ENCODE measurements at places on chromosomes 2 and 18. TPM values are rescaled to one million over a fixed set of nuclear protein-coding genes. Genes with fewer than 3 reads are reported as not detected.

TCF23 gene
- total RNA-seq: not detected

NCL gene
- 154 TPM for total RNA-seq

MTHFD2 gene
- 60.1 TPM for total RNA-seq

TMEM17 gene
- 2.5 TPM for total RNA-seq

DNA sequence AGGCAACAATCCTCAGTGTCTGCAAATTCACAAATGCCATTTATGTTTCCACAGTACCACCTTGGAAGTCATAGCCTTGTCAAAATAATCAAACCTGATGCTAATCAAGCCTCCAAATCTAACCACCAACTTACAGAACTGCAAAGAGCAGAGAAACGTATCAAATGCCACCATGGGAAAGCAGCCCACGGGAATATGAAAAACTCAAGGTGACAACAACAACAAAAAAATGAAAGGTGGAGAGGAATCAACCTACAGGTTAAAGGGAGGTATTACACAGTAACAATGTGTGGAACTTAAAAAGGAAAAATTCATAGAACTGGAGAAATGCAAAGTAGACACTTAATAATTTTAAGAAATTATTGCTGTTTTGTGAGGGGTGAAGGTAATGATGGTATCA lies 46.7 kb downstream of the CD226 start:
- no peak for DNase-seq

DNA sequence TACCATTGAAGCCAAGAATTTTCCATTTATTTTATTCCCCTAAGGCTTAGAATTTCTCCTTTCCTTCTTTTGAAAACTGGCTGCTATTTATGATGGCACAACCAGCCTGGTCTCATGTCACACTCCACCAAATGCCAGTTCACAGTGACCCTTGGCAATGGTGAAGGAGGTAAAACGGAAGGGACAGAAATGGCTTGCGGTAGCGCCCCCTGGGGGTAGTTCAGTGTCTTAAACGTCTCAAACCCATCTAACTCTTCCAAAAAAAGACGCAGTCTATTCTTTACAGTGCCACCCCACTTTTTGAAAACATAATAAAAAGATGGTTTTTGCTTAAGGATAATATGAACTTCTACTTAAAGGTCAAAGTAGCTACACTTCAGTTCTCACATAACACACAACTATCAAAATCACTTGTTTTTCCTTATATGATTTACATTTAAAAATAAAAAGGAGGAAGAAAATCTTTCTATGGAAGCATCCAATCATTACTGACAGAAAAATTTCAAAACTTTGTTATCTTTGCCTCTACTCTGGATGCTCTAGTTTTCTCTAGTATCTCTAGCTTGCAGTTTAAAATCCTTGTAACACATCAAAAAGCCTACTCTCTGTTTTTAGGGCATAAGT lies 28.0 kb downstream of the PNO1 start:
- peak; percentile 49 for DNase-seq

GAL3ST2 gene
- not detected for total RNA-seq

DNA sequence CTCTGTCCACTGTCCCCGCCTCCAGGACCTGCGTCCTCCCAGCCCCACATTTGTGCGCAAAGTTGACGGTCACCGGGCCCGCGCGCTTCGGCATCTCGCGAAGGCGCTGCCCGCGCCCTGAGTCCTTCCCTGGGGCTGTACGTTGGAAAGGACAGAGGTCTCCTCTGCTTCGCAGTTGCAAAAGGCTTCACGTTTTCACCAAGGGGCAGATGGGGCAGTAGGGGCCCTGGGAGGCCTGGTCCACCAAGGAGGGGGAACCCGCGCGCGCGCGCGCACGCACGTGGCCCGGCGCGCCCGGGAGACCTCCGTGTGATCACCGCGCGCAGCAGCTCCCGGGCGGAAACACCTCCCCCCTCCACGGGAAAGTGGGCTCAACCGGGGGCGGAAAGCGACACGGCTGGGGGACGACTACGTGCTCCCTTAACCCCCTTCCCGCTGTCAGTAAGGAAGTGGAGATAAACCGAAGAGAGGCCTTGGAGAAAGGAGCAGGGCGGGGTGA lies 21.9 kb downstream of the TEX44 start:
- DNase-seq: no peak

- no peak for DNase-seq
These were observed 127.1 kb downstream of the NCOA1 start for GRCh38 chr2:24618144-24618543.

- no peak for DNase-seq
These were observed 290.8 kb upstream of the CHAC2 start for GRCh38 chr2:53476834-53477233.

SLC14A1 gene
- 0.34 TPM for total RNA-seq

Measured in LHCN-M2 (cell line).